ENCODE measurements at places on chromosomes 5 and 9. TPM values are rescaled to one million over a fixed set of nuclear protein-coding genes. Genes with fewer than 3 reads are reported as not detected.

SOX30 gene
- total RNA-seq: not detected

SLC6A3 gene
- not detected for total RNA-seq

HAPLN1 gene
- 0.56 TPM for total RNA-seq

SLC27A6 gene
- total RNA-seq: under 0.01 TPM

GABRB2 gene
- total RNA-seq: not detected

EDIL3 gene
- 101 TPM for total RNA-seq

INSL4 gene
- not detected for total RNA-seq

TAF1L gene
- total RNA-seq: not detected

COL27A1 gene
- 2.2 TPM for total RNA-seq

Measured in IMR-90 (cell line).